RCC 7860 (cell line): ENCODE measurements at places on chromosomes 3 and 15.

DNA sequence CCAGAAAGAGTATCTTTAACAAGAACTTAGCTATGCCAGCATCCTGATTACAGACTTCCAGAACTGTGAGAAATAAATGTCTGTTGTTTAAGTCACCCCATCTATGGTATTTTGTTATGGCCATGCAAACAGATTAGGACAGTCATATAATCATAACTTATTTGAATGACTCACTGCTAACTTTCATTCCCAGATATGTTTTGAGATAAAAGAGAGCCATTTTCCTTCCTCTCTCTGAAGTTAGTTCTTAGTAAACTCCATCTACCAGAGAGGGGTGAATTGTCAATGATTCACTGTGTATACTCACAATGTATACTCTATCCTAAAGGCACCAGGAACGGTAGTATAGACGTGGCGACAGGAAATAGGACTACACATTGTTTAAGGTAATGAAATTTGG is 179.4 kb upstream of the DPH6 start:
- no peak for DNase-seq

GRCh38 chr3:10262027-10262426 is 13.8 kb downstream of the TATDN2 start:
- no peak for DNase-seq

- DNase-seq = no peak
Observed at GRCh38 chr3:31219131-31219843, 313.4 kb upstream of the STT3B start.

DNA sequence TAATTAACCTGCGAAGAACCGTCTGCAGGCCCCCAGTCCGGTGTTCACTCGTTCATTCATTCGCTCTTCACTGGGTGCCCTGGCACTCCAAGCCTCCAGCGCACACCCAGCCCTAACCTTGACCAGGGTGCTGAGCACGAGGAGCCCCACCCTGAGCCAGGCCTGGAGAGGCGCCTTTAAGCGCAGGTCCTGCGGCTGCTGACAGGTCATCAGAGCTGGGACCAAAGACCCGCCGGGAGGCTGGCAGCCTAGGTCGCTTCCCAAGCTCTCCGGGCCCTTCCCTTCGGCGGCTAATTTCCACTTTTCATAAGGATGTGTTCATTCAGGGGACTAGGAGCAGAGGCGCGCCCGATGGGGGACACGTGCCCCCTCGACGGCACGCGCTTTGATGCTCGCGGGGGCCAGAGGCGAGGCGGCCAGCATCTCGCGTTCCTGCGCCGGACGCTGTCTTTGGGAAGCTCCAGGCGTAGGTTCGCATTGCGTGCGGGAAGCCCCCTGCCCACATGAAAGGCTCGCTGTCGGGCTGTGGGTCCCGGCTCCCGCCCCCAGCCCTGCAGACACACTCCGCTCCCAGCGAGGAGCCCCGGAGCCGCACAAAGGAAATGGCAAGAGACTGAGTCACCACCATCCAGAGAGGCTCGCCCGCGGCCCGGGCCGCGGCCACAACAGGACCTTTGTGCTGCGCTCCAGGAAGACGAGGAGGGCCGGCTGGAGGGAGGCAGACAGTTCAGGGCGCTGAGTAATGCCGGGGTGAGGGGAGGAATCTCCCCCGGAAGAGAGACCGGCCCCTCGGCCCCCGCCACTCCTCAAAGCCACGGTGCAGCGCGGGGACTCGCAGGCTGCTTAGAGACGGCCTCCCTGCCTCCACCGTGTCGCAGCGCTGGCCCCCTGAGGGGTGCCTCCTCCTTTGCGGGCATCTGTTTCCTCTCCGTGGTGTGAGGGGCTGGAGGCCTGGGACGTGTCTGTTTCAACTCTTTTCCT is 266.4 kb upstream of the HES1 start:
- DNase-seq = peak; percentile 91

GRCh38 chr3:47897954-47898353 is 95.0 kb downstream of the DHX30 start:
- no peak for DNase-seq

DNA sequence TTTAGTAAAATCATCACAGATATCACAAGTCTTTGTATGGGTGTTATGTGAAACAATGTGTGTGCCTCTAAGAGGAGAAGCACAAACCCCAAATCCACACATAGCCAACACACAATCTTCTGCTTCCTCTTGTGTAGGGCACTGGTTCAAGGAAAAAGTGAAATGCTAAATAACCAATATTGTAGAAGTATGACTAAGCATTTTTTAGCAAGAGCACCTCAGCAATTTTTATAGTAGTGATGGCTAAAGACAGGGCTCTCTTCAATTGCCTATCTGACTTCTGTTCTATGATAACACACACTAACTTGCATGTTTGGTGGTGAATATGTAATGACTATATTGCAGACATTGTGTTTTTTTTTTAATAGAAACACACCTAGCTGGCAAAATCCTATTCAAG is 997.9 kb upstream of the ALCAM start:
- no peak for DNase-seq

DNA sequence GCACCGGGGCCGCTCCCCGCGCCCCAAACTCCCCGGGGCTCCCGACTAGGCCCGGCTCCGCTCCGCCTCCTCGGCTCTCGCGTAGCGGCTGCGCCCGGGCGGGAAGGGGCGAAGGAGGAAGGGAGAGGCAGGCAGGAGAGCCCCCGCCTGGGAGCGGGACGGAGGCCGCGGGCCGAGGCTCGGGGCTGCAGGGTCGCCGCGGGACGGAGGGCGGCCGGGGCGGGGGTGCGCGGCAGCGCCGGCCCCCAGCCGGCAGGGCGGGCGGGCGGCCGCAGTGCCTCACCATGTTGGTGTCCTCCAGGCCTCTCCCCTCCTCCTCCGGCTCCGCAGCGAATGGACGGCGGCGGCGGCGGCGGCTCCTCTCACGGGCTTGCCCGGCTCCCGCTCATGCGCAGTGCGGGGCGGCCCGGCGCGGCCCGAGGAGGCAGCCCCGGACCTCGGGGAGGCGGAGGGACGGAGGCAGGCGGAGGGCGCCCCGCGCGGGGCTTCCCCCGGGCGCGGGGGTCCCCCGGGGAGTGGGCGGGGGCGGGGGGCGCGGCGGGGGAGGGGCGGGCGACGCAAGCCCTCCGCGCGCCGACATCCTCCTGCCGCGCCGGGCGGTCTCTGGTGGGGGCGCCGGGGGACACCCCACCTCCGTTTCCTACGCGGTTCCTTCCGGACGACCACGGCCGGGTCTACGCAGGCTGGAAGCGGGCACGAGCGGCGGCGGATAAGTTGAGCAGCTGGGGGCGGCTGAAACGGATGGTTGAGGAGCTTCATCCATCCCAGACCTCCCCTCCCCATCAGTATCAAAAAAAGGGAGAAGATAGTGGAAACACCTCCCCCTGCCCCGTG is at the start of gene DCUN1D1:
Gene DCUN1D1, minus strand, starts transcription at position 335 of the 834 bp plus-strand sequence. Its CDS starts 49 bp downstream, at position 286.
- DNase-seq = peak; percentile 65
